Mammary epithelial cell (primary cell): ENCODE measurements at places on chromosomes 5 and 9. TPM values are rescaled to one million over a fixed set of nuclear protein-coding genes. Genes with fewer than 3 reads are reported as not detected.

The PCDHAC2 gene
- total RNA-seq, result 3.7 TPM

The PLAC8L1 gene
- 0.96 TPM in 1 of 2 replicates, not detected in the other for total RNA-seq

The IL9 gene
- total RNA-seq, result not detected in 2 replicates

The BARHL1 gene
- total RNA-seq, result not detected in 2 replicates

The REEP2 gene
- 14.5 and 21.8 TPM in 2 replicates for total RNA-seq

The COL15A1 gene
- total RNA-seq, result 0.50 TPM

GRCh38 chr9:130663258-130663976, 977 bp upstream of the PRDM12 start:
- DNase-seq, result no peak

- DNase-seq, result no peak
Measured at GRCh38 chr5:6159832-6160430, 218.4 kb downstream of the MED10 start.

- no peak for DNase-seq
Measured at GRCh38 chr5:175872287-175873087, 1.1 kb downstream of the CPLX2 start.

GRCh38 chr5:26024774-26025173, 1013.6 kb downstream of the CDH9 start:
- no peak for DNase-seq

- no peak for DNase-seq
Measured at GRCh38 chr5:5615569-5615968, 193.1 kb downstream of the ICE1 start.
